ENCODE measurements at places on chromosomes 1 and 21.

GRCh38 chr21:44686843-44687561 lies 5.0 kb upstream of the KRTAP12-1 start:
- peak; percentile 16 for DNase-seq

- no peak for DNase-seq
These were observed 10.1 kb upstream of the PARP1 start for GRCh38 chr1:226417830-226418546.

DNA sequence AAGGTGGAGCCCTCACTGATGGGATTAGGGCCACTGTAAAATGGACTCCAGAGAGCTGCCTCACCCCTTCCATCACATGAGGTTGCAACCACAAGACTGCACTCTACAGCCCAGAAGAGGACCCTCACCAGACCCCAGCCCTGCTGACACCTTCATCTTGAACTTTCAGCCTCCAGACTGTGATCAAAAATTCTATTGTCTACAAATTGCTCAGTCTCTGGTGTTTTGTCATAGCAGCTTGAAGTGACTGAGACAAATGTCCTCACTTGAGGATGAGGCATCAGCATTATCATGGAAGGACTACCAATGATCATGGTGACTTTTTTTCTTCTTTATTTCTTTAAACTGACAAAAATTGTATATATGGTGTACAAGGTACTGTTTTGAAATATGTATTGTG lies 26.7 kb upstream of the TRIM17 start:
- no peak for DNase-seq

DNA sequence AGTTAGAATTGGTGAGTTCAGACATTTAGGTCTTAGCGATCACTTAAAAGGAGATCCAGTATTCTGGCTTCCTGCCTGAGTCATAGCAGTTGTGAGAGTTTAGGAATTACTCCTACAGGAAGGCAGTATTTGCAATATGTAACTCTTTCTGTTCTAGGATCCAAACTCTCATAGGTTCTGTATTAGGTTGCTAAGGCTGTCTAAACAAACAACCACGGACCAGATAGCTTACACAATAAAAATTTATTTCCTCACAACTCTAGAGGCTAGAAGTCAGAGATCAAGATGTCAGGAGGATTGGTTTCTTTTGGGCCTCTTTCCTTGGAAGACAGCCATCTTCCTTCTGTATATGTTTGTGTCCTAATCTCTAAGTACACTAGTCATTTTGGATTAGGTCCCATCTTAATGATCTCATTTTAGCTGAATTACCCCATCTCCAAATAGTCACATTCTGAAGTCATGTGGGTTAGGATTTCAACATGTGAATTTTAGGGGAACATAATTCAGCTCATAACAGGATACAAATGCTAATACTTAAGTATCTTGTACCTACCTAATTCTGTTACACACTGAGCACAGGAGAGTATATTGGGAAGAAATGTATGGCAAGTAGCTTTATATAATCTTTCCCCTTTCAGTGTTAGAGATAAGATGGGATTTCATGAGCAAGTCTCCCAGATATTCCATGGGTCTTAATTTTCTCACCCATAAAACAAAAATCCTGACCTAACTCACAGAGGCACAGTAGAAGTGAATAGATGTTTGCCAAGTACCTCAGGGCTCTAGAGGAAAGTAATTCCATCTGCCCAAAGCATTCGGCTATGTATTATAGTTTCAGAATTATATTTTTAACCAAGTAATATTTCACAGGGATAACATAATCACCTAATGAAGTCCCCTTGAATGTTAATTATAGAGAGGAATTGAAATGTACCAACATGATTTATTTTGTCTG lies 144.4 kb downstream of the PTBP2 start:
- DNase-seq, result peak; percentile 78

DNA sequence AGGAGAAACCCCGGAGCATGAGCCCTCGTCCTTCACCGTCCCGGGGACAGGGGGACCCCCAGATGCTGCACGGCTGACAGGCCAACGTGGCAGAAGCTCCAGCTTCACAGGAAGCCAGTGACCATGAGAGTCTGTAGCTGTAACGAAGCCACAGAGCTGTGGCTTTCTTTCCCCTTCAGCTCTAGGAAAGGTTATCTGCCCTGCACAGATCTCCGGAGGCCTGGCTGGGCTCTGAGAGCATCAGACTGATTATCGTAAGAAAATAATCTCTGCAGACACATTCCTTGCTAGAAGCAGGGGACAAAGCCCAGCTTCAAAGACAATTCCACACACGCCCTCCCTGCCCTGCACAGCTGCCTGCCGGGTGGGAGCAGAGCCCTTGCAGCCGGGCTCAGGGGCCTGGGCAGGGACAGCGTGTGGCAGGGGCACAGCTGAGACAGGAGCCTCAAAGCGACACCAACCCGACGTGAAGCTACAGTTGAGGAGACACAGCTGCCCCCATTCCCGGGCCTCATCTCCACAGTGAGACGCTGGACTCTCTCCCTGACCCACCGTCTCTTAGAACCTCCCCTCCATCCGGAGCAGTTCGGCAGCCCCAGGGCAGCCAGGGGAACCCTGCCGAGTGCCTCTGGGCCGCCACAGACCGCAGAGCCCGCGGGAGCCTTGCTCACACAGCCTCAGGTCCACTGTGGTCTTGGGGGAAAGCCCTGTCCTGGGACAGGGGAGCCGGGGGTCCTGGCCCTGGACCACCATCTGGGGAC lies 30.6 kb downstream of the POFUT2 start:
- peak; percentile 65 for DNase-seq

GRCh38 chr1:24970399-24970753 lies 40.3 kb upstream of the RUNX3 start:
- DNase-seq, result no peak

DNA sequence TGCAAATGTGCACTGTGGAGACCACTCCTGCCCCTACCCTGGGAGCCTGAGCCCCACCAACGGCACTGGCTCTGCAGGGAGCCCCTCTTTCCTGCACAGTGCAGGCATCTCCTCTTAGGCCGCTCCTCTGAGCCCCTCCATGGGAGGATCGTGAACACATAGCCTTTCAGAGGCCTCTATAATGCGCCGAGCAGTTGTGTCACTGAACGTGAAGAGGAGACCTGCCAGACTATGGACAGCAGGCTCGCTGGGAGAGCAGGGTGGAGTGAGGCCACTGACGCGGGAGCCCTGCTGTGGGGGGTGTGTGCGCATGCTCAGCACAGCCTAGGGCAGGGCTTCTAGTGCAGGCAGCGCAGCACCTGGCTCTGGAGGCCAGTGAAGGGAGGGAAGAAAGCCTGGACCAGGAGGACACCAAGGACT lies 151.3 kb upstream of the COL6A1 start:
- DNase-seq, result peak; percentile 68

DNA sequence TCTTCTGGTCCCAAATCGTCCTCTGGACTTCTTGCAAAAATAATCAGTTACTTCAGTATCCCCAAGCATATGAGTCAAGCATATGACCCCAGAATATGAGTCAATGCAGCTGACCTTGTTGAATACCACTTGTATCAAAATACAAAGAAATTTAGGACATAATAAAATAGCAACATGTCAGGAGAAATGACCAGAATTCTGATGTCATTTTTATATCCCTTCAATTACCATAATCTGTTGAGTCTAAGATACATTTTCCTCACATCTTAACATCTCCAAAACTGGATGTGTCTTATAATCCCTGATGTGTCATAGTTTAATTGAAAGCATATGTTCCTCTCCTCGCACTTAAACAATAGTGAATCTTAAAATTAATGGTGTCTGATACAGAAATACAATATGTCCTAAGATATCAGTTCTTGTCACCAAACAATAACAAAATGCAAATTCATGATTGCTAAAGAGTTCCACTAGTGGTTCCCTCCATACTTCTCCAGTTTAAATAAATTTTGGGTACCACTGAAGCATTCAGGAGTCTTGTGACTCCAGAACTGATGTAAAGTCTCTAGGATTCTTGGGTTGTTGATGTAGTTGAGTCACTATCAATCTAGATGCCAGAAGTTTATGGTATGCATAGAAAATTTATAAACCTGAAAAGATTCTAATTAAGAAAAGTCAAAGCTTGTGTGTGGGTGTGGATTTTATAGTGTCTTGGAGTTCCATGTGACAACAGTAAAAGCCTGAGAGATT lies 41.8 kb downstream of the KIFAP3 start:
- no peak for DNase-seq

GRCh38 chr1:65146908-65147423 lies 1.0 kb upstream of the AK4 start:
- no peak for DNase-seq

DNA sequence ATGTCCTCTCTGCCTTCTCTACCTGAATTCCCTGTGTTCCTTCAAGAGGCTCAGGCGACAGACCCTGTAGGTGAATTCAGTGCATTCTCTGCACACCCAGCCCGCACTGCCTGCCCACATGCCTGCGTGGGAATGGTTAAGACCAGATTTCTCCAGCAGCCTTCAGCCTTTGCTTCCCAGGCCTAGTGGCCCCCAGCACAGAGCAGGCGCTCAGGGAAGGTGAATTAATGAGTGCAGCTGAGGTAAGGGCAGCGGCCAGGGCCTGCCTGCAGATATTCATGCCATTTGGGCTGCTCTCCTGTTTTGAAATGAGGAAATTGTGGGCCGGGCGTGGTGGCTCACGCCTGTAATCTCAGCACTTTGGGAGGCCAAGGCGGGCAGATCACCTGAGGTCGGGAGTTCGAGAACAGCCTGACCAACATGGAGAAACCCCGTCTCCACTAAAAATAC lies 45.5 kb downstream of the IER5 start:
- no peak for DNase-seq

DNA sequence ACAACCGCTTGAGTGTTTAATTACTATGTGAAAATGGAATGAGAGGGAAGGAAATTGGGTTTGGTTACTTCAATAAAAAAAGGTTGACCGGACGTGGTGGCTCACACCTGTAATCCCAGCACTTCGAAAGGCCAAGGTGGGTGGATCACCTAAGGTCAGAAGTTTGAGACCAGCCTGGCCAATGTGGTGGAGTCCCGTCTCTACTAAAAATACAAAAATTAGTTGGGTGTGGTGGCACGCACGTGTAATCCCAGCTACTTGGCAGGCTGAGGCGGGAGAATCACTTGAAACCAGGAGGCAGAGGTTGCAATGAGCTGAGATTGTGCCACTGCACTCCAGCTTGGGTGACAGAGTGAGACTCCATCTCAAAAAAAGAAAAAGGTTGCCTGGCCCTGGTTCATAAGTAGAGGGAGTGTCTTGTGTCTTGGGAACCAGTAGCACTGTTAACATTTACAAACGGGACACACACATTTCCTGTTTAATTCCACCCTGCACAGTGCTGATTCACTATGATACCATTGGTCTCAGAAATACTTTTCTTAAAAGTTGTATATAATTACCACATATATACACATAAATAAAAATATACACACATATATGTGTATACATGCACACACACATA lies 27.6 kb upstream of the CLDN14 start:
- no peak for DNase-seq

DNA sequence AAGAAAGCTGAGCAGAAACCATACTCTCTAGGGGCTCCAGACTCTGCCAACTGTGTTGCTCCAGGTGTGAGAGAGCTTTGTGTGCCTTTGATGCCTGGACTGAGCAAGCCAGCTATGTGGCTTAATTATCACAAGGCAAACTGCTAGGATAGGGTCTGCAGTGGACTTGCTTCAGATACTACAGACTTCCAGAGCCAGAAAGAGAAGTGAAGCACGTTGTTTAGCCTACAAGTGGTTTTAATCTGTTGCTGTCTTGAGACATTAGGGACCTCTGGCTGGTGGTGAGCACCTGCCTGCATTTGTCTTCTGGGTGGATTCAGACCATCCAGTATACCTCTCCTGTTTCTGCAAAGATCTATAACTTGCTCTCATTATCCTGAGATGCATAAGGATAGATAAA lies 353.4 kb upstream of the PLXNA2 start:
- DNase-seq, result no peak

GRCh38 chr1:74502432-74502831 lies 10.0 kb downstream of the LRRC53 start:
- DNase-seq, result peak; percentile 78

DNA sequence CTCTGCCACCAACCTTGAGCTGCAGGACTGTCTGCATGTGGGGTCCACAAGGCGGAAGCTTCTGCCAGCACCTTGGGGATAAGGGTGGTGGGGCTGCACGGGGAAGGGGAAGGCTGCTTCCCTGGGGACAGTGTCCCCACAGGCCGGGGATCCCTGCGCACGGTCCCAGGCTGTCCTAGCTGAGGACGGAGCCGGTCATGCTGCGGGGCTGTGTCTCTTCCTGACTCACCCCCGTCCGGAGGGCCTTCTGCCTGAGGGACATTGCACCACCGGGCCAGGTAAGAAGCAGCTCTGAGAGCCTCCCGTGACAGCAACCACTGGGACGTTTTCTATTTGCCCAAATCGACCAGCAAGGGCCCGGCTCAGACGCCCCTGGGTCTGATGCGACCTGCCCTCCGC lies 29.9 kb downstream of the KRTAP10-1 start:
- DNase-seq, result no peak

- peak; percentile 88 for DNase-seq
These were observed 11.7 kb upstream of the ENO1 start for GRCh38 chr1:8889925-8890785.

- DNase-seq, result peak; percentile 76
These were observed 8.2 kb upstream of the IRF2BP2 start for GRCh38 chr1:234617986-234618736.

DNA sequence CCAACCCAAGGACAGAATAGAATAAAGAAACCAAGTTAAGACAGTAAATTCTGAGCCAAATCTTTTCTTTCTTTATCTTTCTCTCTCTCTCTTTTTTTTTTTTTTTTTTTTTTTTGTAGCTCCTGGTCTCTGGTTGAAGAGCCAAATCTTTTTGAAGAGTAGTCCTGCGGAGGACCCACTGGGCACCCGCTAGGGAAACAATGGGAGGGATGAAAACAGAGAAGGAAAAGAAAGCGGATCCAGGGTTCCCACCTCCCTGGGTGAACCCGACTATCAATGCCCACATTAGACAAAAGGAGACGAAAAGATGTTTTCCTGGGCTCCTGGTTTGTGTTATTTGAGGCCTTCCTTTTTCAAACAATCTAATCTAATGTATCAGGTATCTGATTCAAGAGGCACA lies 49.8 kb upstream of the FBXO28 start:
- no peak for DNase-seq

GRCh38 chr1:45490121-45490625 lies 790 bp downstream of the TESK2 start:
- peak; percentile 28 for DNase-seq

- no peak for DNase-seq
These were observed 57.4 kb downstream of the COL6A1 start for GRCh38 chr21:46038871-46039397.

DNA sequence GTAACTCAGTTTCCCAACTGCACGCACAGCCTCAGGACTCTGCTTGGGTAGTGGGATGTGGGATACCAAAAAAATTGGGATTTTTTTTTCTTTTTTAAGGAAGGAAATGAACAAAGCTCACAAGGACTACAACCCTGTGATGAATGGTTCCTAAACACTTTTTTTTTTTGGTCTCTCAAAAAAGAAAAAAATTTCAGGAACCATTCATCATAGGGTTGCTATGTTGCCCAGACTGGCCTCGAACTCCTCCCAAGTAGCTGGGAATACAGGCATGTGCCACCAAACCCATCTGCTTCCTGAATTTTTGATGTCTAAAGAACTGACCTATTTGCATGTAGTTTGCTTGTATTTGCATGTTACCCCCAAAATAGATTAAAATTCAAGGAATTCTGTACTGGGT lies 6.8 kb downstream of the MINDY1 start:
- DNase-seq, result no peak
